ENCODE measurements at places on chromosomes 7 and 10. TPM values are rescaled to one million over a fixed set of nuclear protein-coding genes. Genes with fewer than 3 reads are reported as not detected.

Gene GARIN1A
- 0.64 TPM for total RNA-seq

DNA sequence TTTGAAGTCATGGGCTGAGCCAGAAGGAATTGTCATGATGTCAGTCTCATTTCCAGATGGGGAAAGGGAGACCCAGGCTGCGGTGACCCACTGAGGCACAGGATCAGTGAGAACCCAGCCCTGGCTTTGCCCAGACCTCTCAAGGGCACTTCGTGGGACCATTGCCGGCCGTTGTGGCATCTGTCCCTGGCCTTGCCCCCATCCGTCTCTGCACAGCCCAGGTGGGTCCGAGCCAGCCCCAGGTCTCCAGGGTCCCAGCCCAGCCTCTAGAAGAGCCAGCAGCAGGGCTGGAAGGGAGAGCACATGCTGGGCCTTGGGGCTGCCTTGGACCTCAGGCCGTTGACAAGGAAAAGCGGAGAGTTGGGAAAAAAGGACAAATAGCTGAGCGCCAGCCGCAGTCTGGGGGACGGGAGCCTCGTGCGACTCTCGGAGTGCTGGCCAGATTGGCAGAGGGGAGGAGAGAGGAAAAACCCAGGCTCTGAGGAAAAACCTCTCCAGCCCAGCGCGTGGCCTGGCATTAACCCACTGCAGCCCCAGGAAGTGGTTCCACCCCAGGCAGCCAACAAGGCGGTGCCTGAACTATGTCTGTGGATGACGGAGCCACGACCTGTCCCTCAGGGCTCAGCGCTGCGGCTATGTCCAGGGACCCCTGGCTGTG is 30.2 kb downstream of the GRIFIN start:
- DNase-seq: no peak

DNA sequence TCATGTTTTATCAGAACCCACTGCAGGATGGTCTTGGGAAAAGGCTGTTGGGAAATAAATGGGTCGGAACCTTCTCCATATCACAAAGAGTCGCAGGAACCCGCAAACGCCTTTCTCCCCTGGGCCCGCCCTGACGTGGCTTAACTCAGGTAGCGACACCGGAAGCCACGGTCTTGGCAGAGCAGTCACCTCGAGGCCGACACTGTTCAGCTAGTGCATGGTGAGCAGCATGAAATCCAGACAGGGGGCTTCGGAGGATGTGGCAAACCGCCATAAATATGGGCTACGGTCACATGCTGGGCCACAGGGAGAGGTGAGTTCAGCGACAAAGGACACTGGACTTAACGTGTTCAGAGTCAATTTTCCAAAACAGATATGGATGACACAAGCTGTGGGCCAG is 421.9 kb downstream of the PTPRN2 start:
- DNase-seq: no peak

Gene CTNNA3
- total RNA-seq: not detected

Gene OPN4
- total RNA-seq: not detected

DNA sequence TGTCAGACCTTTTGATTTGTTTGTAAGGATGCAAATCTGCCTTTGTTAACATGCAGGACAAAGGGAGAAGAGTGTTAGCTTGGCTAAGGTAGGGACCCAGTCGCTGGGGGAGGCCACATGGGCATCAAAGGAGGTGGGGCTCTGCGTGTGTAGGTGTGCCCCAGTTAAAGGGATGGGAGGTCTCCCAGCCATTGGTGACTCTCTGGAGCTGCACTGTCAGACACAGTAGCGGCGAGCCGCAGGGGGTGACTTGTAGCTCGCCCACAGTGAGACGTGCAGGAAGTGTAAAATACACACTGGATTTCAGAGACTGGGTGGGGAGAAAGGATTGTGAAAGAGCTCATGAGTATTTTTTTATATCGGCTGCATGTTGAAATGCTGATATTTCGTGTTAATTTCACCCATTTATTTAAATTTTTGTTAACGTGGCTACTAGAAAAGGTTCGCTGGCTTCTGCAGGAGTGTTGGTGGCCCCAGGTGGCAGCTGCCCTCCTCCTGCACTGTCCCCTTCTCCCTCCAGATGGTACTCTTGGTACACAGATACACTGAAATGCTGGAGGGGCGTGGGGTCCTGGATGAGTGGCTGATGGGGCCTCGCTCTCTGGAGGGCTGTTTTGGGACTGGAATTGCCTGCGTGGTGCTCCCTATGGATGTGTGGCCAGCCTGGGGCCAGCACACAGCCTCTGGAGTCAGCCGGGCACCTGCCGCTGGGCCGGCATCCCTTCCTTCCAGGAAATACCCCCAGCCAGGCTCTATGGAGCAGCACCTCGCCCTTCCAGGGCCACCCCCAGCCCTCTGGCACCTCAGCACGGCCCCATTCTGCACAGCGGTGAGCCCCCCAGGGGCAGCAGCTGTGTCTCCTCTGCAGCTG is 59.2 kb downstream of the LHPP start:
- DNase-seq: peak; percentile 38

DNA sequence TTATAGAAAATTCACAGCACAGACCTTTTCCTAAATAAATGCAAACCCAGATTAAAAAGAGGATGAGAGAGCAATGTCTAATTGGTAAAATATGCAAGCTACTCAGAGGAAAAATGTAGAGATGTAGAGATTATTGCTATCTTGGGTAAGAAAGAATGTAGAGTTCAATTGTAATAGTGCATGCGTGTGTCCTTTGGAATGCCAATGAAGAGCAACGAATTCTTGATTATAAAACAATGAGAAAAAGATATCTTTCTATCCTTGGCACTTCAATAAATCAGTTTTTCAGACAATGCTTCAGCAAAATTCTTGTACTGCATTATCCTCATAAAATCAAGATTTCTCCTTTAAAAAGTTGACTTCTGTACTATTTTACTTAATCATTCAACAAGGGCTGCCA is 50.9 kb downstream of the SEMA3D start:
- peak; percentile 25 for DNase-seq

- peak; percentile 69 for DNase-seq
Observed at GRCh38 chr7:2802101-2802500, 42.0 kb downstream of the GNA12 start.

Gene SPACDR
- not detected for total RNA-seq

DNA sequence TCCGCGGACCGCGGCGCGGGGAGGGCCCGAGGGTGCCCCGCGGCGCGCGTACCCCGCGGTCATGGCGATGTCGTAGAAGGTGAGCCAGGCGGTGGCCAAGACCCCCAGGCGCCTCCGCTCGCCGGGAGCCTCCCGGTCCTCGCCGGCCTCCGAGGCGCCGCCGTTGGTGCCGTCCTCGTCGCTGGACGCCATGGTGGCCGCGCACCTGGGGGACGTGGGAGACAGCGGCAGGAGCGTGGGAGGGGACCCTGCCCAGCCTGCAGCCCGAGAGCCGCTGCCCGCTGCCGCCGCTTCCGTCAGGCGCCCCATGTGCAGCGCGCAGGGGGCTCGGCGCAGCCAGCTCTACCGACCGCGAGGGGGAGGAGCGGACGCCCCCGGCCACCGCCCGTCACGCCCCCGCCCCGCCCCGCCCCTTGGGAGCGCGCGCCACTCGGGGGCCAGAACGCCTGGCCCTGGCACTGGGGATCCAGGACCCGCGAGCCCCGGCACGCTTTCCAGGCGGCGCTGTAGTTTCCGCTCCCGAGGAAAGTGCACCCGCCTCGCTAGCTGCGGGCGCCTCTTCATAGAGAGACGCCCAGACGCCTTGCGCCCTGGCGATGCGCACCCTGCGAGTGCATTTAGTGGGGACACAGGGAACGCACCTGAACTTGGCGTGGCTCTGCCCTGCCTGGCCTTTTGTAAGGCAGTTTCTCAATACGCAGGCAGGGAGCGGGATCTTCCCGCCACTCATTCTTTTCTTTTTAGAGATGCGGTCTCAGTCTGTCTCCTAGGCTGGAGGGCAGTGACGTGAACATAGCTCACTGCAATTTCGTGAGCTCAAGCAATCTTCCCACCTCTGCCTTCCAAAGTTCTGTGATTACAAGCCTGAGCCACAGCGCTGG is at the start of gene HACD1:
TSS of gene HACD1 (minus strand) at position 344 of the 881 bp plus-strand sequence. CDS start at position 309, 35 bp downstream.
- DNase-seq: peak; percentile 76

DNA sequence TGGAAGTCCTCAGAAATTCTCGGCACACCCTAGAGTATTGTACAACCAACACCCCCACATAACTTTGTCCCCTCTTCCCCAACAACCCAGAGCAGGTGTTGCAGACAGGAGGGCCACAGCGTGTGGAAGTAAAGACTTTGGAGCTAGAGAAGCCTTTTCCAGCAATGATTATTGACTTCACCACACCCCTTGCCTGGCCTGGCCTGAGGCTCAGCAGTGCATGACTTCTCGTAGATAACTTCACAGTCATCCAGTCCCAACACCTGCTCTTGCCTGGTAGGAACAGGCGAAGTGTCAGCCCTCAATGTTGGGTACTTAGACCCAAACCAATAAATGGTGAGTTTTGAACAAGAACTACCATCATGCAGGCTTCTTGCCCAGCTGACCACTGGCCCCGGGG is 36.7 kb downstream of the GOT1 start:
- DNase-seq: no peak

DNA sequence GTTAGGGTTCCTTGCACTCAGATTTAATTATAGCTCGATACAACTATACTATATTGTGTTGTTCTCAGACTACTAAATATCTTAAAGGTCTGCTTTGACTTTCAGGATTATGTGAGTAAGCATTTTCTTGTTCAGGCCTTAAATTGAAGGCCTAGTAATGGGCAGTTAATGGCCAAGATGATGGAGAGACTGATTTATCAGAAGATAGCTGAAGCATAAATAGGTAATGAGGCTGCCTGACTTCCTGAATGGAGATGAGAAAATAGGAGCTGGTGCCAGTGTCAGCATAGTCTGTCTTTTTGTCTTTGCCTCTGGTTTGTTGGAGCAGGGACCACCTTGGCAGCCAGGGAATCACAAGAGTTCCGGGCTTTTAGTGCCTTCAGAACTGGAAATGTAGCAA is 32.2 kb downstream of the ADAM22 start:
- no peak for DNase-seq

DNA sequence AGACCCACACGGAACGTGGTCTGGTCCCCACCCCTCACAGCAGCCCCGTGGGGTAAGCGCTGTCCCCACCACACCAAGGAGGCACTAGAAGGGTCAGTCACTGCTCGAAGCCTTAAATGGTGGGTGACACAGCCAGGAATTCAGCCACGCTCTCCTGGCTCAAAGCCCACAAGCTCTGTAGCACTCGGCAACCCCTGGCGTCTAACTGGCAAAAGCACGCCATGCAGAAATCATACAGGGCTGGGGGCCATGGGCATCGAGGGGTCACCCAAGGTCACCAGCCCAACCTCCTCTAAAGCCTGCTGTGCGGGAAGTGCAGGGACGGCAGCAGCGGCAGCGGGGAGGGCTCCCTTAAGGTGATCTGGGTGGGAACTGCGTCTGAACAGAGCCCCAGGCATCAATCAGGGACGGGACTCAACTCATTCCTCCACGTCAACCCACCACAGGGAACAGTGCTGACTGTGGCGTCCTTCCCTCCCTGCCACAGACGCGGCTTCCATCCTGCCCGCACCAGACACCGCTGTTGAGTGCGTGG is 7.8 kb downstream of the GPER1 start:
- no peak for DNase-seq

Gene DYDC2
- total RNA-seq: under 0.01 TPM

Gene XRCC2
- 3.5 TPM for total RNA-seq

Gene MCM10
- 8.1 TPM for total RNA-seq

Gene CCM2
- total RNA-seq: 45.4 TPM

Data from fibroblast of villous mesenchyme (primary cell).